ENCODE measurements at places on chromosomes 4 and X.

DNA sequence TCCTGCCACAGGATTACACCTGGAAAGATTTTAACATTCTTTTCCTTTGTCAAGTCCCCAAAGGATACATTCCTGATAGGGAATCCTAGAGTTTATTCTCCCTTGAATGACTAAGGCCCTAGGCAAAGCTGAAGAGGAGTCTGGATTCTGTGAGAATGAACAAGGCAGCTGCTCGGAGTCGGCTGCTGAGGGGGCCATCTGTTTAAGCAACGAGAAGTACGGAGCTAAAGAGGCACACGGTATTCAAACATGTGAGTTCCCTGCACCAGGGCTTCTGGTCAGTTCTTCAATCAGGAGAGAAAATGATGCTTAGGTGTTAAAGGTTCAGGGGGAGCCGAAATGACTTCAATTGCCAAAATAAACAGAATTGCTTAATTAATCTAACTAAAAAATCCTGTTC, 97.6 kb downstream of the MGST2 start:
- DNase-seq = no peak

- DNase-seq = no peak
Measured at GRCh38 chrX:131187206-131187605, 101.9 kb downstream of the IGSF1 start.

- no peak for DNase-seq
Measured at GRCh38 chrX:35442421-35442820, 355.7 kb upstream of the MAGEB16 start.

DNA sequence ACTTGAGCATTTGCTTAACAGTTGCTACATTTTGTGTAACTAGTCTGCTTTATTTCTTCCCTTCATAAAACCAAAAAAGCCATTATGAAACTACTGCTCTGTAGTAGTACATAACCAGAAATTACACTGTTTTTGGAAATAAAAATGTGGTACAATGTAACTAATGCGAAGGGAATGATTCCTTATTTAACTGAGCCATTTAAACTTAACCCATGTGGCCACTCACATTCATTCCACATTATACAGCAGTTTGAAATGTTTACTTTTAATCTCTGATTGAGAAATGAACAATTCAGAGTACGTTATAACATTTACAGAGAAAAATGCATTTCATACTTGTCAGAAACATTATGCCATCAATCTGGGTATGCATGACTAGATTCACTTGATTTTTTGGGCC, 94.2 kb downstream of the NYX start:
- DNase-seq = peak; percentile 57
